A172 (cell line): ENCODE measurements at places on chromosomes 3 and 15. TPM values are rescaled to one million over a fixed set of nuclear protein-coding genes. Genes with fewer than 3 reads are reported as not detected.

The RBP2 gene
- total RNA-seq = not detected in 2 replicates

The ZNF621 gene
- 12.4 and 16.9 TPM in 2 replicates for total RNA-seq

The EEFSEC gene
- 3.5 and 4.1 TPM in 2 replicates for total RNA-seq

The VGLL3 gene
- total RNA-seq = not detected in 2 replicates

The ABI3BP gene
- 4.9 and 11.5 TPM in 2 replicates for total RNA-seq

The C3orf62 gene
- 0.41 and 0.67 TPM in 2 replicates for total RNA-seq

The STXBP5L gene
- total RNA-seq = 0.17 and 0.36 TPM in 2 replicates

The ILDR1 gene
- total RNA-seq = not detected in 2 replicates

The THAP10 gene
- 4.5 and 11.0 TPM in 2 replicates for total RNA-seq

The LRRIQ4 gene
- not detected in 2 replicates for total RNA-seq

The BTLA gene
- total RNA-seq = not detected in 2 replicates

The ATP8B4 gene
- 0.10 and 0.34 TPM in 2 replicates for total RNA-seq

The GP9 gene
- total RNA-seq = not detected in 2 replicates

The FBLN2 gene
- 0.07 and 0.41 TPM in 2 replicates for total RNA-seq

The TLR9 gene
- not detected in 2 replicates for total RNA-seq

The NR2E3 gene
- total RNA-seq = not detected in 2 replicates

The RTP3 gene
- not detected in 2 replicates for total RNA-seq
